ENCODE measurements at places on chromosomes 3 and 15.
A peak's percentile ranks its signal among the peaks of the same experiment; 100 is the strongest.

DNA sequence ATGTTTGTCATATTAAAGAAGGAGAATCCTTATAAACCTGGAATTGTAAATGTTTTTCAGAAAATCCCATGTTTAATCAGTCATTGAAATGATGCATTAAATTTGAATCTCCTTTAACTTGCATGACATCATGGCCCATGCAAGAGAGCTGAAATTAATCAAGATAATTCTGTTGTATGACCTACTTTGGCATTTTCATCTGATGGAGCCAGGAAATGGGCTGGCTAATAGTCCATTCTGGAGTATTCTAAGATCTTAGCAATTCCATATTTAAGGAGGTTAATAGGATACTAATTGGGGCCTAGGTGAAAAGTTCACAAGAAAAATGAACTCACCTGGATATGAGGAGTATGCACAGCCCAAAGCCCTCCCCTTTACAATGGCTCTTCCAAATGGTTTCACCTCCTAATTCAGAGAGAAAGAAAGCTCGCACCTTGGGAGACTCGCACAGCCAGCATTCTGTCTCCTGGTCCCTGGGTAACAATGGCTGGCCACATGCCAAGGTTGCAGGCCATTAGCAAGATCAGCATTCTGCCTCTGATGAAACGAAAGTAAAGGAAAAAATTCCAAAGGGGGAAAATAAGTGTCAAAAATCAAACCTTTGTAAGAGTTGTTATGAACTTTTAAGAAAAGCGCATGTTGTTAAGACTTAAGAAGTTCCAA, 786.4 kb downstream of the MCTP2 start:
- no peak for DNase-seq

GRCh38 chr15:29134641-29135308, 134.8 kb downstream of the NSMCE3 start:
- DNase-seq: no peak

DNA sequence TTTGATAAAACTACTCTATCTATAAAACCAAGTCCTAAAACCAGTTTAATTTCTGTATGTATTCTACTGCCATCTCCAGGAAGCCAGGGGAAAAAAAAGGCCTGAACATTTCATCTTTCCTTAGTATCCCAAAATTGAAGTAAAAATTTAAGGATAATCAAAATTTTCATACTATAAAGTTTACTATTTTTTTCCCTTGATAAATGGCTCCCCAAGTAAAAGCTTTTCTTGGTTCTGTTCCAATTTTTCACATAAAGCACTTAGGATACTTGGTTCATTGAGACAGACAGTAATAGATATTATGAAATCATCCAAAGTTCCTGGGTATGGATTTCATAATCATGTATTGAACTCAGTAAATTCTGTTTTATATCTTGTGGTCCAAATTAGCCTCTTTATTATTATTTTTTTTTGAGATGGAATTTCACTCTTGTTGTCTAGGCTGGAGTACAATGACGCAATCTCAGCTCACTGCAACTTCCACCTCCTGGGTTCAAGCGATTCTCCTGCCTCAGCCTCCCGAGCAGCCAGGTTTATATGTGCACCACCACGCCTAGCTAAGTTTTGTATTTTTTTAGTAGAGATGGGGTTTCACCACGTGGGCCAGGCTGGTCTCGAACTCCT, 34.5 kb downstream of the ICE2 start:
- DNase-seq: no peak

DNA sequence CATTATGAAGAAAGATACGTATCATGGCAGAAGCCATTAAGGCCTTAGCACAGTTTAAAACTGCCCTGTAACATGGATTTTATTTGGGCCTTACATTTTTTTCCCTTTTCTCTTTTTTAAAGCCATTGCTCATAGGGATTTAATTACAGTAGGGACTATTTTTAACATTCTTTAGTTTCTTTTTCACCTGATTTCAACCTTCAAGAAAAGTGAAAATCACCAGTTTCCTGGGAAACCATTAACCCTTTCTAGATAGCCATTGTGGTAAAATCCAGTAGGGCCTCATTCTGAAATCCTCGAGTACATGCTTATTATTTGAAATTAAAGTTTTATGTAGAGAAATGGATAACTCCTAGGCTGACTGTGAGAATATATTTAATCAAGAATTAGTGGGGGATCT, 3.1 kb downstream of the SPRED1 start:
- no peak for DNase-seq

- DNase-seq: no peak
Observed at GRCh38 chr15:31905054-31905453, 125.3 kb upstream of the CHRNA7 start.

DNA sequence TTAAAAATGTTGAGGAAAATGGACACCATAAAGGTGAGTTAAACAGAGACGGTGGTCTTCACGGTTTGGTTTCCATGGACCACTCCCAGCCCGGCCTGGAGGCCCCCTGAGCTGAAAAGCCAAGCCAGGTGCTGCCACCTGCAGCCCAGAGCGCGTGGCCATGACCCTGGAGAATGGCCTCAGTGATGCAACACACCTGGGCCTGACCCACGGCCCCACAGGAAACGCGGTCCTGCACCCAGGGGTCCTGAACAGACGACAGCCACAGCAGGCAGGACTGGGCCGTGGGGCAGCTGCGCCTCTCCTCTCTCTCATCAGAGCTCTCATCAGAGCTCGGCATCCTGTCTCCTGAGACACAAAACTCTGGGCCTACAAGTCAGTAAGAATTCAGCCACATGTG, 64.1 kb downstream of the NIPA2 start:
- DNase-seq: no peak

- DNase-seq: no peak
Observed at GRCh38 chr3:150248116-150248887, 159.8 kb upstream of the TSC22D2 start.

DNA sequence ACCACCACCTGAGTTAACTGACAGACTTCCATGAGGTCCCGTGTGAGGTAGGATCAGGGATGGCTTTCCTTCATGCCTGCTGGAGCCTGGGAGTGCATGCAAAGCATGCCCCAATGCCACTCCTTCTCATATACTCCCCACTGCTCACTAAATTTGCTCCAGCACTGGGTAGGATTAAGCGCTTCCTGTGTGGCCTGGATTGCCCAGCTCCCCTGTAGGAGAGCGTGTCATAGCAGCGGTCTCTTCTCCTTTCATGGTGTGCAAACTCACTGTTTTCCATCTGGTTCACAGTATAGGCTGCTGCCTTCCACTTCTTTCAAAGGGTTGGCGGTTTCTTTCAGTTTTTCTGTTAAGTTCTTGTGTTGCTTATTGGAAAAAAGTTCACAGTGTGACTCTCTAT, 34.1 kb upstream of the ABI3BP start:
- no peak for DNase-seq

DNA sequence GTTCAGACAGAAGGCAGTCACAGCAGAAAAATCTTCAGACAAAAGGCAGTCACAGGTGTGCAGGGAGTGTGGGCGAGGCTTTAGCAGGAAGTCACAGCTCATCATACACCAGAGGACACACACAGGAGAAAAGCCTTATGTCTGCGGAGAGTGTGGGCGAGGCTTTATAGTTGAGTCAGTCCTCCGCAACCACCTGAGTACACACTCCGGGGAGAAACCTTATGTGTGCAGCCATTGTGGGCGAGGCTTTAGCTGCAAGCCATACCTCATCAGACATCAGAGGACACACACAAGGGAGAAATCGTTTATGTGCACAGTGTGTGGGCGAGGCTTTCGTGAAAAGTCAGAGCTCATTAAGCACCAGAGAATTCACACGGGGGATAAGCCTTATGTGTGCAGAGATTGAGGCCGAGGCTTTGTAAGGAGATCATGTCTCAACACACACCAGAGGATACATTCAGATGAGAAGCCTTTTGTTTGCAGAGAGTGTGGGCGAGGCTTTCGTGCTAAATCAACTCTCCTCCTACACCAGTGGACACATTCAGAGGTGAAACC, 27.6 kb downstream of the ZNF589 start:
- DNase-seq: no peak

GRCh38 chr3:134722969-134723368, 72.1 kb upstream of the EPHB1 start:
- DNase-seq: no peak

GRCh38 chr3:30673425-30674341, 67.3 kb downstream of the TGFBR2 start:
- no peak for DNase-seq

GRCh38 chr3:20079621-20080020, 39.4 kb downstream of the KAT2B start:
- no peak for DNase-seq

DNA sequence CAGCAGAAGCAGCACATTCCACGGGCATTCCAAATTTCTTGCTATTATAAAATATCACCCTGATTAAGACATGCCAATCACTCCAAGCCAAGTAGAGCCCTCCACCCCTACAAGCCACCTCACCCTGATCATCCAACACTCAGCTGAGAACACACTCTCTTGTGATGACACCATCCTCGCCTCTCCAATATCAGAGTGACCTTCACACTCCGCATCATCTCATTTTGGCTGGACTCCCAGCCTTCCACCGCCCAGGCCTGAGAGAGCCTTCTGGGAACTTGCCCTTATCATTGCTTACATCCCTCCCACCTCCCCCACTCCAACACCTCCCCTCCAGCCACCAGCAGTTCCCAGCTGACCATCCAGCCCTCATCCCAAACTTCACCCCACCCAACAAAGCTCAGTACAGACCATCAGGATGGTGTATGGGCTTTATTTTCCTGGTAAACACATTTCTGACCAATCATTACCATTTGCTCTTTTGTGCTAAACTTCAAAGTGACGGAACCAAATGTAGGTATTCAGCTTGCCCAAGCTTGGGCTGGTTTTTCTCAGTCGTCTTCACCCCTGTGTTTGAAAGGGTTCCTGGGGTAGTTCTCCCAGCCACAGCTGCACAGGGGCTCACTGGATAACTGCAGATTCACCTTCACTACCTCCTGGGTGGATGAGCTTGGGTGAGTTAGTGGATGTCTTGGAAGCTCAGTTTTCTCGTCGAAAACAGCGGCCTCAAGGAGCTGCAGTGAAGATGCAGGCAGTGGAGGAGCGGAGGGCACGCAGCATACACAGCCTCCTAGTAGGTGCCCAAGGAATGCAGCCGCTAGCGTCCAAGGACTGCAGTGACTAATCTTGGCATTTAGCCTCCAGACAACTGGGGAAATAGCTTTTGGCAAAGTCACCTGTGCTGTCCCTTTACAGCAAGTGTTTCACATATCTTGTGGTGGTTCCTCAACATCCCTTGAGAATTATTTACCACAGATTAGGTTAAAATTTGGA, 115.1 kb downstream of the LIPC start:
- no peak for DNase-seq

- DNase-seq: peak; percentile 61
Observed at GRCh38 chr15:42273900-42274701, 868 bp upstream of the TMEM87A start.

GRCh38 chr3:146065573-146066006, 95.4 kb downstream of the PLOD2 start:
- no peak for DNase-seq

DNA sequence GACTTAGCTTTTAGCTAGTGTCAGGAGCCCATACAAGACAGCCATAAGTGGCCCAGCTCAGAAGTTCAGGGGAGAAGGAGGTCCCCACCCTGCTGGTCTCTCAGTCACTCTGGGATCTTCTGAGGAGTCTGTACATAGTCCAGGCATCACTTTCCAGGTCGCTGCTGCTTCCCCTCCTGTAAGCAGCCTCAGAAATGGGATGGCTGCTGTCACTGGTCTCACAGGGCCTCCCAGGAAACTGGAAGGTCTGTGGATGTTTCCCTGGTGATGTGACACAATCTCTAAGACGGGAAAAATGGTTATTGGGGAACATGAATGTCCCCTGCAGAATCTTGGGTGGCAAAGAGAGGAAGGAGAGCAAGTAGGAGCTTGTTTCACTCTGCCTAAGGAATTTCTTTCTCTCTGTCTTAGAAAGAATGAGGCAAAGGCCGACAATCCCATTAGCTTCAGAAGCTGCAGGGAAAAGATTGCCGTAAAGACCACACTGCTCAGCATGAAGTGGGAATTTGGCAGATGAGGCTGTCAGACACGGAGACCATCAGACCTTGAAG, 43.2 kb upstream of the TNFAIP8L3 start:
- DNase-seq: no peak

- no peak for DNase-seq
Observed at GRCh38 chr3:78665776-78666469, 1101.9 kb downstream of the ROBO1 start.

- no peak for DNase-seq
Observed at GRCh38 chr3:116863822-116864589, 154.4 kb downstream of the TUSC7 start.

GRCh38 chr3:168036619-168037018, 59.1 kb downstream of the GOLIM4 start:
- DNase-seq: no peak

DNA sequence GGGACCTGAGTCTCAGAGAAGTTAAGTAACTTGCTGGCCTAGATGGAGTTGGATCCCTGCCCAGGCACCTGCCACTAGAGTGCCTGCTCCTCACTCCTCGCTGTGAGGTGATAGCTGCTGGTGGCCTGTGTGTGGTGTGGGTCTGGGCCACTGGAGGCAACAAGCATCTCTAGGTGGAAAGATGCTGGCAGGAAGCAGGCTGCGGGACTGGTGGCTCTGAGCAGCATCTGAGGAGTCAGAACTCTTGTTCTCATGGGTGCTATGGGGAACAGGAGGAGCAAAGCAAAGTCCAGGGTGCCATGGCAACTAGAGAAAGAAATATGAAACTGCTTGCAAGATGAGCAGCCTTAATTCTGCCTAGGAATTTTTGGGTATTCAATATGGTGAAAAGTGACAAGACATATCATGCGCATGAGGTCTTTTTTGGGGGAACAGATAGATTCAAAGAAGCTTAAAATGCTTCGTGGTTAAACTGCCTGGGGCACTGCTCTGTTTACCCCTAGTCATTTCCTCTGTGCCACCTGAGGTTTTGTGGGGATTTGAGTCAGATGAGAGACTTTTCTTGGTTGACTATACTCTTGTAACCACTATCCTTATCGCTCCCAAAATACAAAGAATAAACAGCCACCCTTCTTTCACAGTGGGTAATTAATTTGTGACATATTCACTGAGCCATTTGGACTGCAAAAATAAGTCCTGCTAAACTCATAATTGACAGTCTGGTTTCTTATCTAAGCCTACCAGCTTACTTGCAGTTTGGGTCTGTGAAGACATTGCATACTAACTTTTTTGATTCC, 50.3 kb downstream of the MED12L start:
- peak; percentile 79 for DNase-seq

DNA sequence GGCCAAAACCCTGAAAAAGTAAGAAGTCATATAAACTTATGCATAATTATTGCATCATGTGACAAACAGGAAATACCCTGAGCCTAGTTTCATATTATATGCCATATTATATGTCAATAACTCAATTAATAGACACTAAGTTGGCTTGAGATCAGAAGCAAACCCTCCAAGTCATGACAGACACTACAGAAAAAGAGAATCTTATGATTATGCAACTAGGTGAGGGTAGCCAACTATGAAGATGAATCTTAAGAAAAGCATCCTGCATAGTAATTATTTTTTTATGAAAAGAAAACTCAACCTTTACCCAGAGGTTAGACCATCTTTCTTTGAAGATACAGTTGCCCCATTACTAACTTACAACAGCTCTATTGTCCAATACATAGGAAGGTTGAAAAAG, 192.4 kb upstream of the VEPH1 start:
- DNase-seq: no peak

DNA sequence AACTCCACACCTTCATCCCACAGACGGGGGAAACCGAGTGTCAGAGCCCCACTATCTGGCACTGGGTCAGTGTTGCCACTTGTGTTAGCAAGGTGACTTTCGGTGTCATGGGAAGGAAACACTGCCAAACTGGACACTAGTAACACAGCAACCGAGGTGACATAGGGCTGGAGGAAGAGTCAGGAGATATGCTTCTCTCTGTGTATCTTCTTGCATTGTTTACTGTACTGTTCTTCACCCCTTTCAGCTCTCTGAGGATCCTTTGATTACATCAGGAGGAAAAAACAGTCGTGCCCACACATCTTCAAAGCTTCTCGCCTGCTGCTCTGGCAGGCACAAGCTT, 109.4 kb upstream of the RAD18 start:
- no peak for DNase-seq
